ENCODE measurements at places on chromosomes 6 and 20.

GRCh38 chr6:24193364-24193763, 67.3 kb downstream of the NRSN1 start:
- DNase-seq, result no peak

DNA sequence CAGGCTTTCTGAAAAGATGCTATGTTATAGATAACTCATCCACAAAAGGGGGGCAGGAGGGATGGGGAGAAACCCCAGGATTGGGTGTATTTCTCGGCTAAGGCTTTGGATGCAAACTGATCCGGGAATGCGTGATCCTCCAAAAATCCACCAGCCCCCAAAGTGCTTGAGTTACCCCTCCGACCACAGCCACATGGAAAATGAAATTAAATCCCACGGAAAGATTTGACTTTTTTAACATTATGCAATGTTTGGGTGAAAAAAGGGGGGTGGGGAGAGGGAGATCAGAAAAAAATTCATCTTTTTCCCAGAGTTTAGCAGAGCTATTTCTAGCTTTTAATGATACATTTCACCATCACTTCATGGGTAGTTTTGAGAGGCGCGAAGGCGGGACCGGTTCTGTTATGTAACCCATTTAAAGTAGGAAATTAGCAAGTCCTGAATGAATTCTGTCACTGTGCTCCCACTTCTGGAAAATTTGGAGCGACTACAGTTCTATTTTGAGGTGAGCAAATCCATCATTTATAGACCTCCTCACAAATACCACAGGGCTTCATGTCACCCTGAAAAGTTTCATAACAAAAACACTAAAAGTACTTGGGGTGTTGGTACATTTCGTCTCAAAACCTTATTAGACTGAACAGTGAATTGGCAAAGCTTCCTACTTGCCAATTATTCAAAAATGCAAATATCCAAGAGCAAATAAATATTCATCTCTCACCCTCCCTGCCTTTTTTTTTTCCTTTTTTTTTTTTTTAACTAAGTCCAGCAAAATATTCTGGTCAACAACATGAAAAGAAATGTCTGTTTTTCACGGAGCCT, 51.9 kb upstream of the NFATC2 start:
- peak; percentile 65 for DNase-seq

DNA sequence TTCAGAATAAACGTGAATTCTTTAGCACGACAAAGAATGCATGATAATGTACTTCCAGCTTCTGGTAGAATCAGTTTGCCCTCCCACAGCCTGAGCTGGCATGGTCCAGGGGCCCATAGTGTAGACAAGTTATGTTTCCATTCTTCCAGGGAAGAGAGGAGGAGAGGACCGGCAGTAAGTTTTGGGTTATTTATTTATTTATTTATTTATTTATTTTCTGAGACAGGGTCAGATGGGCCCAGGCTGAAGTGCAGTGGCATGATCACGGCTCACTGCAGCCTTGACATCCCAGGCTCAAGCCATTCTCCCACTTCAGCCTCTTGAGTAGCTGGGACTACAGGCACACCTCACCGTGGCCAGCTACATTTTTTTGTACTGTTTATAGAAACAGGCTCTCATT, 4.7 kb downstream of the GABRR1 start:
- DNase-seq, result no peak

DNA sequence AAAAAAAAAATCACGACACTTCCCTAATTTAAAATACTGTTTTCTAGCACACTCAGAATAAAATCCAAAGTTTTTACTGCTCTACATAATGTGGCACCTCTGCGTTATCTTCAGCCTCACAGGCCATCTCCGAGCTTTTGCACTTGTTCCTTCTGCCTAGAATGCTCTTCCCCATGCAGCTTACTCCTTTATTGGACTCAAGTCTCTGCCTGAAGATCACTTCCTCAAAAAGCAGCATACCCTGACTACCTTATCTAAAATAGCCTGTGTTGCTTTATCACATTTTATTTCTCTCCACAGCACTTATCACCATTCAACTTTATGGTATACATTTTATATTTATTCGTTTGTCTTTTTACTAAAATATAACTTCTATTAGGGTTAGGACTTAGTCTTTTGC, 2.3 kb downstream of the ZNF322 start:
- DNase-seq, result no peak

- DNase-seq, result no peak
Observed at GRCh38 chr6:24686946-24687345, 20.1 kb downstream of the ACOT13 start.

GRCh38 chr6:99019381-99019780, 71.6 kb upstream of the FBXL4 start:
- no peak for DNase-seq

DNA sequence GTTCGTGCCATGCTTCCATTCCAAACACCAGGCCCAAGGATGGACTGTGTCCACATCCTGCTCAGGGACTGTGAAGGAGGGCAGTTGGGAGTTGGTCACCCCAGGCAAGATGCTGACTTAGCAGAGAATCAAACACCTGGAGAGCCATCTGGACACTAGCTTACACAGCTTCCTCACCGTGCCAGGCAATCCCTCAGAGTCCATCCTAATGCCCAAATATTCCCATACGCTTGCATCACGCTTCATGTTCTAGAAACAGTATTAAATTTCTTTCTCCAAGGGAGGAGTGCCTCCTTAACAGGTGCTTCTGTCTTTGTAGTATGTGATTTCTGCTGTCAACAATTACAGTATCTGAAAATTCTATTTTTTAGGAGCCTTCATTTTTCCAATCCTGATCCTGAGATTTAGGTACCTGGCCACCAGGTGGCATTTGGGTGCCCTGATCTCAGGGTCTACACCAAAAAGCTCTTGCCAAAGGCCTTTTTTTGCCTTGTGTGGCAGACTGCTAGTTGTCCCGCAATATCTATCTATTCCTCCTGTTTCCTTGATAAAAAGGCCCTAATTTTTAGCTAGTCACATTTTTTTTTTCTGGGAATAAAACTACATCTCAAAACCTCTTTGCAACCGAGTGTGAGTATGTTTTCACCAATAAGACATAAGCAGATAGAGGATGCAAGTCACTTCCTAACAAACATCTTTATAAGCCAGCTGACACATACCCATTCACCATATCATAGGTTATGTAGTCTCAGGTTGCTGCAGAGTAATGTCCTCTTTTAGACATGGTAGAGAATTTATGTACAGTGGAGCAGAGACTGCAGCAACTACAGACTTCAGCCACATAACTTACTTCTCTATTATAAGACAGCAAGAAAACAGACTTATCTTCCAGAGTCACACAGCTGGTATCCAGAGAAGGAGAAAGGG, 85.0 kb downstream of the PREP start:
- DNase-seq, result no peak

DNA sequence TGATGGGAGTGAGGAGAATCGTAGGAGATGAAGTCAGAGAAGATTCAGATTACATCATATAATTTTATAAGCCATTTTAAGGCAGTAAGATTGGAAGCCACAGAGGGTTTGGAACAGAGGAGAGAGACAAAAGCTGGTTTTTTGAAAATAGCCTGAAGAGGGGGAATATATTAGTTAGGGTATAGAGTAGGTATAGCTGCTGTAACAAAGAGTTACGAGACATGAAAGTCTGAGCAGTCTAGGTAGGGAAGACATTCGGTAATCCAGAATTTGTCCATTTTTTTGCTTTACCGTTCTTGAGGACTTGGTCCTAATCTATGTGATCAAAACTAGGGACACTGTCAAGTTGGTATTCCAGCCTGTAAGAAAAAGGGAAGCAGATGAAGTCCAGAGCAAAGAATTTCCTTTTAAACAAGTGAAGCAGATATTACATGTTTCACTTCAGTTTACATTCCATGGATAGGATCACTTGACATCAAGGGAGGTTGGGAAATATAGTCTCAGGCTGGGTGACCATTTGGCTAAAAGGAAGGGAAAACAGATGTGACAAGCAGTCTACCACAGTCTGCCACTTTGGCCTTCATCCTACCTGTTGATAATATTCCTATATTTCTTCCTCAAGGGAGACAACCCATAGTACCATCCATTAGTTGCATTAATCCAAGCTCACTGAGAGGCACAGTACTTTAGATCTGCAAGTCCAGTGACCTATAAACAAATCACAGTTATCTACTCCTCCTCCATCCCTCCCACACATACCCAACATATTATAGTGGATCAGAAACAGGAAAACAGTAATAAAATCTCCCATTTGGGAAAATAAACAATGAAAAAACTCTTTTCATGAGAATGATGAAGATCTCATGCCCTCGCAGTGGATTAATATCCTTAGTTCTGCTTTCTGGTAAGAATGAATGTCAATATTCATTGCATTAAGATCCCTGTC, 10.2 kb downstream of the FAM135A start:
- DNase-seq, result no peak

- peak; percentile 79 for DNase-seq
Observed at GRCh38 chr6:165573671-165574070, 89.4 kb downstream of the PDE10A start.

DNA sequence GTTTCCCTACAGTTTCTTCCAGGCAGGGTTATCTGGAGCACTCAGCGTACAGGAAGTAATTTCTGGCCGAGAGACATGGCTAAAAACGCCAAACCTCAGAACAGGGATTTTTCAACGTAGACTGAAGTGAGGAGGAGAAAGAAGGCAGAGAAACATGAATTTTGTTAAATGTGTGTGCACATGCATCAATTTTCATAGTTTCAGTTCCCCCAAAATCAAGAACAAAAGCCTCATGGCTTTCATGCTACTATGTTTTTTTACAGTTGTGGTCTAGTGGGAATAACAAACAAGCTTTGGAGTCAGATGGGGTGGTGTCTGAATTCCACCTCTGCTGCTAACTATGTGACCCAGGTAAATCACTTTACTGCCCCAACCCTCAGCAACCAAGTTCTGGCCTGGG, 4.9 kb downstream of the TOMM34 start:
- DNase-seq, result no peak

GRCh38 chr6:13574149-13574570, 241 bp upstream of the SIRT5 start:
- DNase-seq, result peak; percentile 86

DNA sequence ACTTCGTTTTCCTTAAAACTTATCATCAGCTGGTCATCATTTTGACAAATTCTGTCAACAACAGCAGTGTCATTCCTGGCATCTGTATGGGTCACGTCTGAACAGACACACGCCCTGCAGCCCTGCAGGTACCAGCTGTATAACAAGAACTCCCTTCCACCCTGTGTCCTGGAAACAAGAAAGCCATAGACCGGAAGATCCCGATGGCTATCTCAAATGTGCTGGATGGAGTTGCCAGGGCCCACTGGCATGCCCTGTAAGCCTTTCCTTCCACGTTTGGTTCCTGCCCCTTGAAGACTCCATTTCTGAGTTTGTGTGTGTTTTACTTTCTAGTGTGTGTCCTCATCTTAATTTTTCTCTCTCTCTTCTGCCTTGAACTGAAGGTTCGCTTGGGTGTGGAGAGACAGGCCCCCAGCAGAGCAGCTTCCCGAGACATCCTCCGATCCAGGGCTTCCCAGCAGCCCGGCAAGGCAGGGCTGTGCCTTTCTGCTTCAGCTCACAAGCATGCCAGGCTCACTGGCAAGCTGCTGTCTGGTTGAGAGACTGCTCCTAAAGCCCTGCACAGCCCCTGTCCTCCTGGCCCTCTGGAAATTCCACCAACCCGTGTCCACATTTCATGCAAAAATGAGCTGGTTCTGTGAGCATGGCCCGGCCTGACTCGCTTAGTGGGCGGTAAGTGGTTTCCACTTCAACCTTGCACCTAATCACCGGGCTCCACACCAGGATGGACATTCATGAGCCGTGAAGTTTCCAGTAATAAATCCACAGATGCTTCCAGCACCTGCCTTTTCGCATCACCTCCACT, 8.7 kb downstream of the GFRA4 start:
- DNase-seq, result no peak

DNA sequence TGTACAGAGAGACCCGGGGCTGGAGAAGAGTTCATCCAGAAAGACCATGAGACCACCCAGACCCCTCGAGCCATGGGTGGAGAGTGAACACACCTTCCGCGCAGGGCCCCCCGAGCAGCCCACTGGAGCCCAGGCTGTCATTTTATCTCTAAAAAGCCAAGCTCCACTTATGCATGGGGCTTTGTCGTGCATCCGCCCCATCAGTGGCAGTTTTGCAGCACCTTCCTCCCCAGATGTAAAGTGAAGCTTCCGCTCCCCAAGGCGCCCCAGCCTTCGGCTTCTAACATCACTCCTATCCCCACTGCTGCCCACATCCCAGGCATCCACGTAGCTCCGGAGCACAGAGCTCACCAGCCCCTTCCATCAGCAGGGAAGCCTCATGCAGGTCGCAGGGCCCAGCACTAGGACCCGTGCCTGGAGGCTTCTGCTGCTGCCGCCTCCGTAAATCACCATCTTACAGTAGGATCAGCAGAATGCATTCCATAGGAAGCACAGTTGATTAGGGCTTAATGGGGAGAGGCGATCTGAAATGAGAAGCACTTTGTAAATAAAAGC, 301.1 kb downstream of the TAF4 start:
- DNase-seq, result no peak

GRCh38 chr6:132354517-132355167, 46.6 kb downstream of the MOXD1 start:
- DNase-seq, result no peak

DNA sequence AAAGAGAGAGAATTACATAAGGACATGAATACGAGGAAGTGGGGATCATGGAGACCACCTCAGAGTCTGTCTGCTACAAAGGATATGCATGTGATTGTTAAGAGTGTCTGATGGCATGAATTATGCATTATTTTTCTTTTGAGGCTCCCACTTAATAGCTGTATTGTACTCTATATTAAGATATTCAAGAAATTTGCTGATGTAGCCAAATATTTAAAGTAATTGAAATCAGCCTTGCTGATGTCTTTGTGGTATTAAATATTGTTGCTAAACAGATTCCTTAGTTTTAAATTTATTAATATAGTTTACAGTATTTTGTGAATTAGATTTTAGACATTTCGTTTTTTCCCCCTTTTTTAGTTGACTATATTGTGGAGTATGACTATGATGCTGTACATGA, 25.3 kb downstream of the CD2AP start:
- DNase-seq, result no peak

DNA sequence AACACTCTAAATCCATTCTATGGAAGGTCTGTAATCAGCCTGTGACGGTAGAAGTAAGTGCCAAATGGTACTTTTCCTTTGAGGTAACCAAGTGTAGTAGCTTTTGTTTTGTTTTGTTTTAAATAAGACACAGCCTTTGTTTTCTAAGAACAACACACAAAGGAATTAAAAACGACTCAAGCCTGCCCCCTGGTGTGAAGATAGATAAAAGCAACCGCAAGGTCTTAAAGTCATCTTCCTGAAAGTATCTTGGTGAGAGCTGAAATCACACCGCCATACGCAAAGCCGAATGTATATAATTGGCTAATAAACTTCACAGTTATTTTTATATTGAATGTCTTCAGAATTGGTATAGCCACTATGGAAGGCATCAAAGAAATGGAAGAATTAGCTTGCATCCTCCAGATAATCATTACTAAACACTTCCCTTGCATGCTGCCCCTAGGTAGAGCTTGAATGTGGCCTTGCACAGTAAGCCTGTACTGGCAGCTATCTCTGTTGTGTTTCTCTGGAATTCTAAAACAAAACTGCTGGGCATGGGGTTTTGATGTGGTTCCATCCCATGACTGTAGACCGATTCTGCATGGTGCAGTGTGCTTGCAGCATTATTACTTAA, 95.6 kb downstream of the LAMP5 start:
- peak; percentile 62 for DNase-seq
